ENCODE measurements at places on chromosomes 2 and 18.

GRCh38 chr18:11849841-11850634 lies 1.2 kb upstream of the CHMP1B start:
- DNase-seq, result no peak

DNA sequence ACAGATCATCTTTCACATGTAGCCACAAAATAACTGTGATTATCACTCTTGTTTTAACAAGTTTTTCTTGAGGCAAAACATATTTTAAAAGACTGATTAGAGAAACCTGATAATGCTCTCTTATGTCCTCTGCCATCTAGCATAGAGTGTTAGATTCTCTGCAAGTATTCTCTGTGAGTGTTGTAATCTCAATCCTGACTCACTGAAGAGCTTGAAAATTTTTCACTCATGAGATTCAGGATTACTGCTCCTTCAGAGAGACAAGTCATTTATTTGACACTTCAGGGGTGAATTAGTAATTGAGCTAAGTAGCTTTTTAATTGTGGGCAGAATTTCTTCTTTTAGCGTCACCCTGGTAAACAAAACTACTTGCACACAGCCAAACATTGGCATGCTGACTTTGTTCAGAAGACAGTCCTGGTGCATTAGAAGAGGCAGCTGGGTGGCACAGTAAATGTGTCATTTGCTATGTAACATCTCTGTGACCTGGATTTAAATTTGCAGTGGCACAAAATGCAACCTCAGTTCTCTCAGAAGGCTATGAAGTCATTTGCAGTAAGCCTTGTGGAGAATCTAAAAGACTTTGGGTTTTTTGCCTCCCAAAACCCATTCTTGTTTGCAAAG lies 172.9 kb downstream of the LRP1B start:
- no peak for DNase-seq

DNA sequence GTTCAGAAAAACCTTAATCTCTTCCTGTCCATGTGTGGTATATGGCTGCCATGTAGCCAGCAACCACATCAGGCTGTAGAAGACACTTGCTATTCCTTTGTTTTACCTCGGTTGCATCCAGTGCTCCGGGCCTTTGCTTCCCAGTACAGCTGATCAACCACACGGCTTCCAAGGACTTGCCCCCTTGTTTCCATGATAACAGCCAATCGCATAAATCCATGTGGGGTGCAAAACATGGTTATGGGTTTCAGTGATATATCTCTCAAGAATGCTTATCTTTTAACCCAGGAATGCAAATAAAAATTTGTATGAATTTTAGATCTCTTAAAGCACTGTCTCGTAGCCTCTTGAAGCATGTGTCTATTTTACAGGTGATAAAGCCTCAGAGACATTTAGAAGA lies 118.3 kb downstream of the MGAT5 start:
- no peak for DNase-seq

DNA sequence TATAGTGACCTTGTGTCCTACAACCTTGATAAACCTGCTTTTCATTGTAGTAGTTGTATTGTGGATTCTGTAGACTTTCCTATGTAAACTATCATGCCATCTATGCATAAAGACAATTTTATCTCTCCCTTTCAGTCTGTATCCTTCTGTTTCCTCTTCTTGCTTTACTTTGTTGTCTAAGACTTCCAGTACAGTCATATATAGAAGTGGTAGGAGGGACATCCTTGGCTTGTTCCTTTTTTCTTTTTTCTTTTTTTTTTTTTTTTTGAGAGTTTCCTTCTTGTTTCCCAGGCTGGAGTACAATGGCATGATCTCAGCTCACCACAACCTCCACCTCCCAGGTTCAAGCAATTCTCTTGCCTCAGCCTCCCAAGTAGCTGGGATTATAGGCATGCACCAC lies 39.7 kb downstream of the UBE2F start:
- no peak for DNase-seq

DNA sequence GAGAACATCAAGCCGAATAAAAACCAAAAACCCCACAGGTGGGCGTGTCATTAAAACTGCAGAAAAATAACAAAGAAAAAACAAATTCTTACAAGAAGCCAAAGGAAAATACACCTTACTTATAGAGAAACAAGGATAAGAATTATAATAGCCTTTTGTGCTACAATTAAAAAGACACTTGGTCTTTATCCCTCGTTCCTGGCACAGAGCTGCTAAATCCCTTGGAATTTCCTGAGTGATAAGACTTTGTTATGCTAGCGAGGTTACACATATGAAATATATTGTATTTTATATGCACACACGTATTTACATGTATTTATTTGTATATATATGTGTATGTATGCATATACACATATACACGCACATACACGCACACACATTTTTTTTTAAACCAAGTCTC lies 325.3 kb upstream of the TFPI start:
- no peak for DNase-seq
